Suprapubic skin (tissue), 4 donors: ENCODE measurements at places on chromosomes 6 and 20.

GRCh38 chr6:56040889-56041301, 165.5 kb upstream of the BMP5 start:
- DNase-seq = no peak

- no peak for DNase-seq
Measured at GRCh38 chr6:24031496-24031895, 94.5 kb upstream of the NRSN1 start.

DNA sequence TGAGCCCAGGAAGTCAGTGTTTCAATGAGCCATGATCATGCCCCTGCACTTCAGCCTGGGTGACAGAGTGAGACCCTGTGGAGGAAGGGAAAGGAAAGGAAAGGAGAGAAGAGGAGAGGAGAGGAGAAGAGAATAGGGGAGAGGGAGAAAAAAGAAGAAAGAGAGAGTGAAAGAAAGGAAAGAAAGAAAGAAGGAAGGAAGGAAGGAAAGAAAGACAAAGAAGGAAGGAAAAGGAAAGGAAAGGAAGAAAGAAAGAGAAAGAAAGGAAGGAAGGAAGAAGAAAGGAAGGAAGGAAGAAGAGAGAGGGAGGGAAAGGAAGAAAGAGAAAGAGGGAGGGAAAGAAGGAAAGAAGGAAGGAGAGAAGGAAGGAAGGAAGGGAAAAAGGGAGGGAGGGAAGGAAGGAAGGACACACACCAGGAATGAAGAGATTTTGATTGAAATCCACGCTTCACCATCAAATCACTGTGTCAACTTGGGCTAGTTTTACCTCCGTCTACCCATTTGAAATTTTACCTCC, 14.3 kb downstream of the WFDC8 start:
- no peak for DNase-seq

- no peak for DNase-seq
Measured at GRCh38 chr6:3458706-3459421, 2.0 kb upstream of the SLC22A23 start.

- no peak for DNase-seq
Measured at GRCh38 chr20:2088891-2089290, 12.7 kb upstream of the STK35 start.

GRCh38 chr6:116314878-116315277, 35.1 kb upstream of the TSPYL1 start:
- no peak for DNase-seq

- no peak for DNase-seq
Measured at GRCh38 chr6:13433709-13434121, 53.7 kb downstream of the GFOD1 start.

GRCh38 chr20:45489083-45489531, 19.6 kb downstream of the WFDC2 start:
- DNase-seq = no peak

- no peak for DNase-seq
Measured at GRCh38 chr6:61977947-61978346, 308.1 kb downstream of the KHDRBS2 start.

DNA sequence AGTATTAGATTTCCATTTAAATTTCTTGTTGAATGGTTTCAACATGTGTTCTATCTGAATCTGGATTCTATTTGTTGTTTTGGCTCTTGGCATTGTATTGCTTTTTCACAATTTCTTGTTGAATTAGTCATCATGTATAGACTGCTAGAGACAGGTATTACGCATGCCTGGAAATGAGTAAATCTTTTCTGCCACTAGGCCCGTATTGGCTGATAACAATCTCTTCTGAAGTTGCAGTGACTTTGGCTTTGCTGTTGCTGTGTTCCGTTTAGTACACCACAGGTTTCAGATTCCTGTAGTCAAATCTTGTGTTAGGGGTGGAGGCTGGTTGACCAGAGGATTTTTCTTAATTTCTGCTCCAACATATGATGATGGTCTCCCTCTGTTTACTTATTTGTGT, 1339.4 kb downstream of the GRIK2 start:
- no peak for DNase-seq

- no peak for DNase-seq
Measured at GRCh38 chr6:34586327-34587040, 30.4 kb upstream of the SPDEF start.

- no peak for DNase-seq
Measured at GRCh38 chr6:17519120-17519519, 81.0 kb upstream of the FAM8A1 start.

DNA sequence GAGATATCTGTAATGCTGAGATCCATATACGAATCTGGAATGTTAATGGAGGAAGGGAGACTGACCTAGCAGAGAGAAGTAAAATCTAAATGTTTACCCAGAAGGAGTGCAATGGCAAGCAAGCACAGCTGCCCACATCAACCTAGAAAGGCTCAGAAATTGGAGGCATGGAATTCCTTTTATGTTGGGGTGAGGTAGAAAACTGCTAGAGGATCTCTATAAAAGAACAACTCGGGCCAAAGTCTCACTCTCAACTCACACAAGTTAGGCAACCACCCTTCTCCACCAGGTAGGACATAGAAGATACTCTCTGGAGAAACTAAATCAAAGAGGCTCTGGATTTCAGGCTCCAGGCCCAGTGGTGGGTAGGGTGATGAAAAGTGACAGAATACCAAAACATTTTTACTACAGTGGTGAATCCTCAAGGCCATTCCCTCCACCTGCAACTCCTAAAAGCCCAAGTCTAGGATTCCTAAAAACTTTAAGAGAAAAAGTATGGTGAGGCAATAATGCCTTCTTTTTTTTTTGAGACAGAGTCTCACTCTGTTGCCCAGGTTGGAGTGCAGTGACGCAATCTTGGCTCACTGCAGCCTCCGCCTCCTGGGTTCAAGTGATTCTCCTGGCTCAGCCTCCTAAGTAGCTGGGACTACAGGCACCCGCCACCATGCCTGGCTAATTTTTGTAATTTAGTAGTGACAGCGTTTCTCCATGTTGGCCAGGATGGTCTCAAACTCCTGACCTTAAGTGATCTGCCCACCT, 9.5 kb upstream of the ADGRG6 start:
- DNase-seq = no peak

DNA sequence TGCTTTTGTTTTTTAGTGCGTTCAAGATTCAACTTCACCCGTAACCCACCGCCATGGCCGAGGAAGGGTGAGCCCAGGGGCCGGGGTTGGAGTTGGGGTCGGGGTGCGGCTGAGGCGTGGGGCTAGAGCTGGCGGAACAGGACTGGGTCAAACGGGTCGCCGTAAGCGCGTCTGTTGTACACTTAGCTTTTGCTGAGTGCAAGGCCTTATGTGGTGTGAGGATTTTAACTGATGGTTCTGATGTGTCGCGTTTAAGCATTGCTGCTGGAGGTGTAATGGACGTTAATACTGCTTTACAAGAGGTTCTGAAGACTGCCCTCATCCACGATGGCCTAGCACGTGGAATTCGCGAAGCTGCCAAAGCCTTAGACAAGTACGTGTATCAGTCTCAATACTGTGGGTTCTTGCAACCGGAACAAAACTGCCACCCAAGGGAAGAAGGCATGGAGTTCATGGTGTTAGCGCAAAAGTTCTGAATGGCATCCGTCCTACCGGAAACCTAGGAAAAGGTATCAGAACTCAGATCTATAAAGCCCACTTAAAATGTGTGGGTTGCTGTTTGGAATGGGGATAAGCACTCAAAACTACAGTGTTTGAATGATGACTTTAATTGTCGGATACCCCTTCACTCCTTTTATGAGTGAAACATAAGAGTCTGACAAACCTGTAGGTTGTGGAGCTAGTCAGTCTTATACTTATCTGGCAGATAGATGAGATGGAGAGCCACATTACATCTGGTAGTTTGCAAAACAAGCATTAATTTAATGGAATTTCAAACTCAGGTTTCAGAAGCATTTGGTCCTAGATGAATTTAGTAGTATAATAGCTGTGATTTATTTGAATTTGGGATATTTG, 574 bp downstream of the RPS12 start:
- no peak for DNase-seq

DNA sequence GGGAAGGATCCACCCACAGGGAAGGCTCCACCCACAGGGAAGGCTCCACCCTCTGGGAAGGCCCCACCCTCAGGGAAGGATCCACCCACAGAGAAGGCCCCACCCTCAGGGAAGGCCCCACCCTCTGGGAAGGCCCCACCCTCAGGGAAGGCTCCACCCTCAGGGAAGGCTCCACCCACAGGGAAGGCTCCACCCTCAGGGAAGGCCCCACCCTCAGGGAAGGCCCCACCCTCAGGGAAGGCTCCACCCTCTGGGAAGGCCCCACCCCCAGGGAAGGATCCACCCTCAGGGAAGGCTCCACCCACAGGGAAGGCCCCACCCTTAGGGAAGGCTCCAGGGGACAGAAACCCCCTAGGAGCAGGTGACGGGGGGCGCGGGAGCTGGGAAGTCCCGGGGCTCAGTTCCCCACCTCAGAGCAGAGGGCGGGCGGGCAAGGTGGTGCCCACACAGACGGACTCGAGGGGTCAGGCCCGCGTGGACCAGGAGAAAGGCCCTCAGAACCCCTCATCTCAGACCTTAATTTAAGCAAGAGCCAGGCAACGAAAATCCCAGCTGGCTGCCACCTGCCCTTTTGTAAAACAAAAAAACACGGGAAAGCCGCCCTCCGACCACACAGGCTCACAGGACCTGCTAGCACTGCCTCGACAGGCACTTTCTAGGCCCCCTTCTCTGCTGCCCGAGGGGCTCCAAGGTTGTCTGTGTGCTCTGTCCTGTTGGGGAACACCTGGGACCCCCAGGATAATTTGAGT, 39.7 kb downstream of the KCNQ2 start:
- DNase-seq = no peak

GRCh38 chr6:4599924-4600323, 176.3 kb upstream of the CDYL start:
- no peak for DNase-seq

GRCh38 chr20:40457404-40457803, 231.6 kb downstream of the MAFB start:
- no peak for DNase-seq

GRCh38 chr20:32314768-32315167, 37.3 kb downstream of the KIF3B start:
- no peak for DNase-seq

- DNase-seq = no peak
Measured at GRCh38 chr6:165321150-165321549, 11.7 kb upstream of the C6orf118 start.

- no peak for DNase-seq
Measured at GRCh38 chr6:70112716-70113115, 190.2 kb downstream of the COL9A1 start.

GRCh38 chr6:90677440-90677839, 90.6 kb upstream of the MAP3K7 start:
- no peak for DNase-seq

DNA sequence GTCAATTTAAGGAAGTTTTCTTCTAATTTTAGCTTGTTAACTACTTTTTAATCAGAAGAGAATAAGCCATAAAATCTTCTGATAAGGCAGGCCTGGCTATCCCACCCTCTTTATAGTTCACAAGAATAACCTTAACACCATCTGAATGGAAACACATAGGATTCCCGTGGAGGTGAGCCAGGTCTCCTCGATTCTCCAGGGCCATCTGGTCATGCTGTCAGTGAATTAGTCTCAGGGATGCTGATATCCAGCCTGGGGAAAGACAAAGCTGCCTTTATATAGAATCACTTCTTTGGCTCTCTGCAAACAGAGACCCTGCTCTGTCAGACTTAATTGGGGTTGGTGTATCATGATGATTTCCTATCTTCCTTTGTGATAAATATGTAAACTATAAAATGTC, 30.1 kb upstream of the TAGAP start:
- no peak for DNase-seq

DNA sequence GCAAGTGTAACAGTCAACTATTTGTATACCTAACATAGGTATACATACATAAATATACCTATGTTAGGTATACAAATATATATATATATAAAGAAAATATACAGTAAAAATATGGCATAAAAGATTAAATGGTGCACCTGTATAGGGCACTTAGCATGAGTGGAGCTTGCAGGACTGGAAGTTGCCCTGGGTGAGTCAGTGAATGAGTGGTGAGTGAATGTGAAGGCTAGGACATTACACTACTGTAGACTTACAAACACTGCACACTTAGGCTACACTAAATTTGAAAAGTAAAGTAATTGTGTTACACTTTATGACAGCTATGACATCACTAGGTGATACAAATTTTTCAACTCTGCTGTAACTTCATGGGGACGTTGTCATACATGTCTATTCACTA, 65.6 kb downstream of the CDC5L start:
- no peak for DNase-seq

DNA sequence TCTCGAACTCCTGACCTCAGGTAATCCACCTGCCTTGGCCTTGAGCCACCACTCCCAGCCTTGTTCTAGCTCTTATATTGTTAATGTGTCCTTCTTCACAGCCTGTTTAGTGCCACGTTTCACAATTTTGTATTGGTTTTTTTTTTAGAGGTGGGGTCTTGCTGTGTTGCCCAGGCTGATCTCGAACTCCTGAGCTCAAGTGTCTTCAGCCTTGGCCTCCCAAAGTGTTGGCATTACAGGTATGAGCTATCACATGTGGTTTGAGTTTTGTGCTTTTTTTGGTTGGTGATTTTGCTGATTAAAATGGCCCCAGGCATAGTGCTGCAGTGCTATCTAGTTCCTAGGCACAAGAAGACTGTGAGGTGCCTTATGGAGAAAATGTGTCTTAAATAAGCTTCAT, 5.9 kb upstream of the CSTL1 start:
- DNase-seq = no peak

GRCh38 chr6:97312241-97312640, 29.2 kb upstream of the MMS22L start:
- DNase-seq = no peak
